ENCODE measurements at places on chromosomes 5 and 9.

- DNase-seq = no peak
Measured at GRCh38 chr5:169997798-169998197, 17.5 kb upstream of the INSYN2B start.

GRCh38 chr5:67855523-67855922 is 360.0 kb upstream of the PIK3R1 start:
- no peak for DNase-seq

DNA sequence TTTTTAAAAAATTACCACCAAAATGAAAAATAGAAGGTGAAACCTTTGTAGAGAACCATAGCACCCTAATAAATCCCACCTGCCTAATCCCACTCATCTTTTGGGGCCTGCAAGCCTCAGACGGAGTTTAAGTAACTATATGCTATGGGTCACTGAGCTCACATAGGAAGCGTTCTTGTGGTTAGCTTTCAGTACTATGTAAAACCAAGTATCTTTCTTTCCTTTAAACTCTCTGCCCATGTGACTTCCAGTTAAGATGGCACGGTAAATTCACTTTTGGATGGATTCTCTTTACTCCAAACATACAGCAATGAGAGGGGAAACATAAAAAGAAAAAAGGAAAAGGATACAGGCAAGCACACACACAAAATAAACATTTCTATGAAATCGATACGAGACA is 50.9 kb downstream of the FANCC start:
- no peak for DNase-seq

- no peak for DNase-seq
Measured at GRCh38 chr5:14036947-14037346, 92.5 kb upstream of the DNAH5 start.

GRCh38 chr5:1521671-1522600 is 1.8 kb downstream of the LPCAT1 start:
- DNase-seq = peak; percentile 24

GRCh38 chr5:77841616-77842015 is 65.5 kb upstream of the TBCA start:
- DNase-seq = no peak

DNA sequence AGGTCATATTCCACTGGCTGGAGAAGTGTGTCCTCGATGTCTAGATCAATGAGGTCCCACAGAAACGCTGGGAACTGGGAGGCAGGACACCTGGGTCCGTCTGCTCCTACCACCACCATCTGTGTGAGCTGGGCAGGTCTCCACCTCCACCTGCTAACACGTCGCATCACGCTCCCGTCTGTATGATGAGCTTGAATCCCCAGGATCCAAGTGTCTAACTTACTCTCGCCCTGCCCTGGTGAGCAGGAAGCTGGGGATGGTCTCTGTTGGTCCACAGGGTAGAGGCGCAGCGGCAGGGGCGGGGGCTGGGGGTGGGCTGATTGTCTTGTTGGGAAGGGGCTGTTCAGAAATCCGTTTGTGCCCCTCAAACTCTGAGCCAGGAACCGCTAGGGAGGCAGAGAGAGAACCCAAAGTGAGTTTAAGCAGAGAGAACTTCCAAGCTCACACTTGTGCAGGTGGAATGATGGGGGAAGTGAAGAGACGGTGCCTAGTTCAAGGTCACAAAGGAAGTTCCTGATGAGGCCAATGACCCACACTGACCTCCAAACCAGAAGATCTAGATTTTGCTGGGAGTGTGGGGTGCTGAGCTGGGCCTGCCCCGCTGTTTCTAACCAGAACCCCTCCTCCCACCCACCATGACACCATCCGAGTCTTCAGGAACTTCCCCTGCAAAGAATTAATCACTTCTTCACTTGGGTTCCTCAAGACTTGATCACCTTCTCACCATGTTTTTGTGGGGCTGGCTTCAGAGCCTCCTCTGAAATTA is 21.1 kb downstream of the ORM2 start:
- no peak for DNase-seq

DNA sequence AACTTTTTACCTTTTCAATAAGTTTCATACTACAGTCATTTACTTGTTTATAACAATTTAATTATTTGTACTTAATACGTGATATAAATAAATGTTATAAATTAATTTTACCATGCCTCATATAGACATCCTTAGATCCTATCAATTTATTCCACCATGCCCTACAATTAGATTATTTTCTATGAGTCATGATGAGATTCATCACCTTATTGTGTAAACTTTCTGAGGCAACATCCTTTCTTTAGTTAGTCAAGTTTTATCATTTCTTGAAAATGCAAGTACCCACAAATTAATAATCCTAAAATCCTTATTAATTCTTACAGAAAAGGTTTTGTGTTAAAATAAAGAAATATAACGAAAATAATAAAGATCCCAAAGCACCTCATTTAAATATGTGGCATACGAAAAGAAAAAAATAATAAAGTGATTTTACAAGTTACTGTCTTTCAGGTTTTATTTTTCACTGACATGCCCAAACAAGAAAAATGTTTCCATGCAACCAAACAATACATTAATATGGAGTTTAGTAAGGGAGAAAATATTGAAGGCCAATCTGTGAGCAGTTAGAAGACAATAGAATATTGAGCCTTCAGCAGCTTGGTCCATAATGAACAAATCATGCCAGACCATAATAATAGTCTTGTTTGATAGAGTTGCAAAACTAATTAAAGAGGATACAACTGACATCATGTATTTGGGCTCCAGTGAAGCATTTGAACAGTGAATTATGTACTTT is 188.7 kb upstream of the MRPS30 start:
- no peak for DNase-seq

DNA sequence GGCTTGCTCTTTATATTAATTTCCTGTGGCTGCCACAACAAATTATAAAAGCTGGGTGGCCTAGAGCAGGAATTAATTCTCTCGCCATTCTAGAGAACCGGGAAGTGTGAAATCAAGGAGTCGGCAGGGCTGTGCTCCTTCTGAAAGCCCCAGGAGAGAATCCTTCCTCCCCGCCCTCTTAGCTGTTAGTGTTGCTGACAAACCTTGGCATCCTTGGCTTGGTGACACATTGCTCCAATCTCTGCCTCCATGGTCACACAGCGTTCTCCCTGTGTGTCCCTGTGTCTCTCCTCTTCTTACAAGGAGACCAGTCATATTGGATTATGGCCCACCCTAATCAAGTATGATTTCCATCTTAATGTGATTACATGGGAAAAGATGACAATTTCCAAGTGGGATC is 55.9 kb upstream of the NEURL1B start:
- DNase-seq = no peak

GRCh38 chr9:121283080-121283398 is 15.1 kb downstream of the GSN start:
- DNase-seq = no peak

DNA sequence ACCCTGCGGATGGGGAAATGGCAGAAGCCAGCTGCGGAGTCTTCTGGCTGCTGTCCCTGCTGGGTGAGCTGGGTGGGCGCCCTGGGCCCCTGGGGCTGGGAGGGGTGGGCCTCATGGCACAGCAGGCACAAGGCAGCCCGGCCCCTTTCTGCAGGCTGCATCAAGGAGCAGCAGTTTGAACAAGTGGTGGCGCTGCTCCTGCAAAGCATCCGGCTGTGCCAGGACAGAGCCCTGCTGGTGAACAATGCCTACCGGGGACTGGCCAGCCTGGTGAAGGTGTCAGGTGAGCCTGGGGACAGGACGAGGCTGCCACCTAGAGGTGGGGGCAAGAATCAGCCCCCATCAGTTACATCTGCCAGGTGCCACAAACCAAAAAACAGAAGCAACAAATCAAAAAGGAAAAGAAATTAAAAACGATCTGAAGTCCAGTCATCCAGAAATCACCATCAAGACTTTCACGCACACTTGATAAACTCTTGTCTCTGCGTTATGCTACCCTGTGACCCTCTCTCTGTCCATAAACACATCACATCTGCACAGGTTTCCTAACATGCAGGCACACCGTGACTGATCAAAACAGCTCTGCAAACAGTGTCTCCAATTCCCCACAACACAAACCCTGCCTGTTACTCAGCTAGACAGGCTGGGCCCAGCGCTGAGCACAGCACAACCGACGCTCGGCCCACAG is 13.9 kb downstream of the REXO4 start:
- DNase-seq = peak; percentile 61

DNA sequence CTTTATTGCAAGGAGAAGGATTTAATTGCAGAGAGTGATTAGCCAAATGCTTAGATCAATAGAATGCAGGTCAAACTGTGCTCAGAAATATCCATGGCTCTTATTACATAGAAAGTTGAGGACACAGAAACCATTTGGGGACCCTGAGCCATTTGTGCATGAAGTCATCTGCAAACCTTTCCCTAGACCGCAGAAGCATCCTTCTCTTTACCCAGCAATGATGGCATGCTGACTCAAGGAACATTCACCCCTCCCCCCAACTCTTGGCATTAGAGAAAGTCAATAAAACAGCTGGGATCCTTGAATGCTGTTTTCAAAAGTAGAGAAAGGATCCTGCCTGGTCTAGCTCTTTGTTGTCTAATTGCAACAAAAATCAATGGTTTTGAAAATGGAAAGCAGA is 73.5 kb downstream of the PPP2R2B start:
- no peak for DNase-seq

DNA sequence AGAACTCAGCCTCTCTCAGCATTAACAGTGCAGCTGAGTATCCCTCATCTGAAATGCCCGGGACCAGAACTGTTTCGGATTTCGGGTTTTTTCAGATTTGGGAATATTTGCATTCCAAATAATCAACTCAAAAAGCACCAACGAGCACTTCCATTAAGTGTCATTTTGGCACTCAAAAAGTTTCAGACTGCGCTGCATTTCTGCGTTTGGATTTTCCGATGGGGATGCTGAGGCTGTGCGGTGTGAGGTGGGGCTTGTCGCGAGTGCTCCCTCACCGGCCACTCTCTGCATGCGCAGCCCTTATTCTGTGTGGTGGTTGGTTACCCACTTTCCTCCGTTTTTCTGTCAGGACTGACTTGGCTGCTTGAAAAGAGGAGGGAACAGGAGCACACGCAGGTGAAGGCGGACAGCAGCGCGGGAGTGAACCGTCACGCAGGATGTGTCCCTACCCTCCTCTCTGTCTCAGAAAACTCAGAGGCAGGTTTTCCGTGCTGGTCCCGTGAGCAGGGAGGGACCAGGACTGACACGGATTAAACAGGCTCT is 8.4 kb downstream of the UBAC1 start:
- DNase-seq = no peak

DNA sequence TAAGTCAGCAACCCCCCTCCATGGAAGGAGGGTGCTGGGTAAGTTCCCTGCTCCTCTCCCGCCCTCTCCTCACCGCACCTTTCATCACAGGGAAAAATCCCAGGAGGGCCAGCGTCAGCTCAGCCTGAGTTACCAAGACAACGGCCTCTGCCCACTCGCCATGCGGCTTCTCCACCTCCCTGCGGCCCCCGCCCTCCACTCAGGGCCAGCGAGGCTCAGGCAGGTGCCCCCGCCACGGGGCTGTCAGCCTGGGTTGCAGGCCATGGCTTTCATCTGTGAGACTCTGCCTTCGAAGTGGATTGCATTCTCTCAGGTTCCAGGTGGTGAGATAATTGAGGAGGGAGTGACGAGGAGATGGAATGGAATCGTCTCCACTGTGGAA is 27.2 kb upstream of the LAMC3 start:
- no peak for DNase-seq

GRCh38 chr9:128554155-128554862 is 1.9 kb downstream of the SPTAN1 start:
- DNase-seq = no peak

GRCh38 chr5:67052034-67052433 is 144.6 kb downstream of the CD180 start:
- DNase-seq = no peak

DNA sequence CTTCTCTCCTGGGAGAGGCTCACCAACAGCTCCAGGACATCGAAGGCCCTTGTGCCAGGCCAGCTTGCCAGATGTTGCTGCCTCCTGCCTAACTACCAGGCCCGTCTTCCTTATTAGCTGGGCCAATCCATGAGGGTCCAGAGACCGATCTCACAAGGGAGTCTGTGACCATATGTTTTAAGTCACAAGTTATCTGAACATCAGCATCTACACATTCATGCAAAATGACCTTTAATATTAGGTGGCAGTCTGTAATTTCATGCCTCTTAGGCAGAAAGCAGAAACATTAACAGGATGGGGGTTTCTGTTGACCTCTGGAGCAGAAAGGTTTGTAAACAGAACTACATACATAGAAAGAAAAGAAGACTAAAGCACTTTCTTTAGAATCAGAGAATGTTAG is 75.1 kb upstream of the SLC25A51 start:
- DNase-seq = no peak

- DNase-seq = no peak
Measured at GRCh38 chr9:136086213-136086881, 8.7 kb downstream of the NACC2 start.

GRCh38 chr9:85004818-85005413 is 335.4 kb downstream of the NTRK2 start:
- no peak for DNase-seq

DNA sequence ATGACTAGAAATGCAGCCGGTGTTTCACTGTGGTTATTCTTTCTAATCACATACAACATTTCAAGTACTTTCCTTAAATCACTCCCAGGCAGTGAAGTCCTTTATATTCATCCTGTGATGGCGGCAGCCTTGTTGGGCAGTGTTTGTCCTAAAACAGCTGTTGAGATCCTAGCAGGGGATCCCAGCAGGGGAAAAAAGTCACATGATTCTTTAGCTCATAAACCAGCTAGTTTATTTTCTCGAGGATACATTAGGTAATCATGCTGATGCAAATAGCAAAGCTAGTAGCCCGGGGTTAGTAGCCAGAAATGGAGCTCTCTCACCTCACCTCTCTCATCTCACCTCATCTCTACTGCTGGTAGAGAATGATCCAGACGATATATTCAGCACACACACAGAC is 70.5 kb downstream of the FOXD1 start:
- no peak for DNase-seq

DNA sequence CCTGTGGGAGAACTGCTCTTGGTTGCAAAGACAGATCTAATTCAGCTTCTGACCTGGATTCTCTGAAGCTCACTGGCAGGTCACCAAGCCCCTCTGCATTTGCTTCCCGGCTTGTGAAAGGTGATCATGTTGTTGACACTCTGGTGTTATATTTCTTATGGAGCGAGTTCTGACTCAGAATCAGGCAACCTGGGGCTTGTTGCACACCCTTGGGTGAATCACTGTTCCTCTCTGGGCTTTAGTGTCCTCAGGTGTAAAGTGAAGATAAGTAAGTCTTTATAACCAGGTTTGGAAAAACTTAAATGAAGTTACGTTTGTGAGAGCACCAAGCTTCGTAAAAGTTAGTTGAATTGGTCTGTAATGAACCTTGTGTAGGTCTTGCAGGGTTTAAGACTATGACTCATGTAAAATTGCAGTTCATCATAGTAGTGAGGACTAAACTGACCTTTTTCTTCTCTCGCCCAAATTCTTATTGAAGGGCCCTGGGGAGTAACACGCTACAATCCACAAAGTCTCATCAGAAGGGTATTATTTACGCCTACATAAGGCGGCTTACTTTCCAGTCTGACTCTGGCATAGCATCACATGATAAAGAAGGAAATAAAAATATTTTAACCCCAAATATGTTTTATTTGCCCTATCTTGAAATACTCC is 218.6 kb downstream of the TMEM38B start:
- DNase-seq = no peak

DNA sequence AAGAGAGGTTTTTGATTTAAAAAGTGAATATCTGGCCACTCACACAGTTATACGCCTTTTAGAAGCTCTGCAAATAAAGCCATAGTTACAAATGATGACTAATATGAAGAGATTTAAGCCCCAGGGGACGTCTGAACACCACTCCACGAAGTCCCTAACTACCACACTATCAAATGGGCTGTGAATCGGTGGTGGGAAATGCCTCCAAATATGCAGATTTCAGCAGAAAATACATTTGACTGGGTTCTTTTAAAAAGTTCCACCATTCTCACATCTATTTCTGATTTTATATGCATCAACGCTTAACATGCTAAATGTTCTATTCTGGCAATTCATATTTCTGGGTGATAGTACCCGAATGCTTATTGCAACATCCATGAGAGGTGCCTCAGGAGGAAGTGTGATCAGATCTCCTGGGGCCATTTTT is 22.5 kb downstream of the TICAM2 start:
- no peak for DNase-seq

Data from activated CD4-positive, CD25-positive, alpha-beta regulatory T cell treated with anti-CD3 and anti-CD28 coated beads, Interleukin-2, amount 50 U/mL, for 72 hours (primary cell).